Urinary bladder (tissue), 4 donors: ENCODE measurements at places on chromosomes 7 and 10.

DNA sequence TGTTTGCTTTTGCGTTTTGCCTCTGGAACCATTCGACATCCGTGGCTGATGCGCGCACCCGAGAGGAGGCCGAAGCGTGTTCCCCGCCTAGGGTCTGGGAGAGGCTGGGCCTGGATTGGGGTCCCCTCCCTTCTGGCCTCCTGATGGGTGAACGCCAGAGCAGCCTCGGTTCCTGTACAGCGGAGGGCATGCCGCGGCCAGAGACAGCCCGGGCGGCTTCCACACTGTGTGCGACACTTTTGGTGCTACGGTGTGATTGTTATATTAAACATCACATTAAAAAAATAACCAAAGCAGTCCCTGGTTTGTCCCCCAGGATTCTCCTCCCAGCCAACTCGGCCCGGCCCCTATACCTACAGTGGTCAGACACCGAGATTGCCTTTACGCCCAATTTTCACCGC lies 3.7 kb upstream of the HOXA7 start:
- DNase-seq: no peak

- no peak for DNase-seq
Observed at GRCh38 chr7:44060091-44060947, 5.0 kb downstream of the PGAM2 start.

GRCh38 chr7:3673524-3673923 lies 372.5 kb downstream of the SDK1 start:
- DNase-seq: no peak

DNA sequence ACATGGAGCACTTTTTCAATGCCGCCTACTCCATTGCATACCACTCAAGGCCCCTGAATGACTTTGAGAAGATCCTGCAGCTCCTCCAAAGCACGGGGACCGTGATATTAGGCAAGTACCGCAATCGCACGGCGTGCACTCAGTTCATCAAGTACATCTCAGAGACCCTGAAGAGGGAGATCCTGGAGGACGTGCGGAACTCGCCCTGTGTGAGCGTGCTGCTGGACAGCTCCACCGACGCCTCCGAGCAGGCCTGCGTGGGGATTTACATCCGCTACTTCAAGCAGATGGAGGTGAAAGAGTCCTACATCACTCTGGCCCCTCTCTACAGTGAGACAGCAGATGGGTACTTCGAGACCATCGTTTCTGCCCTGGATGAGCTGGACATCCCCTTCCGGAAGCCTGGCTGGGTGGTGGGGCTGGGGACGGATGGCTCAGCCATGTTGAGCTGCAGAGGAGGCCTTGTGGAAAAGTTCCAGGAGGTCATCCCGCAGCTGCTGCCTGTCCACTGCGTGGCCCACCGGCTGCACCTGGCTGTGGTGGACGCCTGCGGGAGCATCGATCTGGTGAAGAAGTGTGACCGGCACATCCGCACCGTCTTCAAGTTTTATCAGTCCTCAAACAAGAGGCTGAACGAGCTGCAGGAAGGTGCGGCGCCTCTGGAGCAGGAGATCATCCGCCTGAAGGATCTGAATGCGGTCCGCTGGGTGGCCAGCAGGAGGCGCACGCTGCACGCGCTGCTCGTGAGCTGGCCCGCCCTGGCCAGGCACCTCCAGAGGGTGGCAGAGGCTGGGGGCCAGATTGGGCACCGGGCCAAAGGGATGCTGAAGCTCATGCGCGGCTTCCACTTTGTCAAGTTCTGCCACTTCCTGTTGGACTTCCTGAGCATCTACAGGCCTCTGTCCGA lies 12.7 kb upstream of the ATP6V0E2 start:
- no peak for DNase-seq

DNA sequence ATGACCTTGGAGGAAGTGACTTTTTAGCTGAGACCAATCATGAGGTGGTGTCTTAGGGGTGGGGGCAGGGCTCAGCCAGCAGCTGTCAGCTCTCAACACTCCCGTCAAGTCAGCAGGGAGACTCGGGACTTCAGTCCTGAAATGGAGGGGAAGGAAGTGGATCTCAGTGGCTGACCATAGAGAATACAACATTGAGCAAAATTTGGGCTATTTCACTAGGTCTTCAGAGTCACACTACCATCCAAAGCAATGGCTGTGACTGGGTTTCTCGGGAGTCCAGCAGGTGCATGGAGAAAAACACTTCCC lies 16.8 kb upstream of the GIMAP6 start:
- DNase-seq: no peak

DNA sequence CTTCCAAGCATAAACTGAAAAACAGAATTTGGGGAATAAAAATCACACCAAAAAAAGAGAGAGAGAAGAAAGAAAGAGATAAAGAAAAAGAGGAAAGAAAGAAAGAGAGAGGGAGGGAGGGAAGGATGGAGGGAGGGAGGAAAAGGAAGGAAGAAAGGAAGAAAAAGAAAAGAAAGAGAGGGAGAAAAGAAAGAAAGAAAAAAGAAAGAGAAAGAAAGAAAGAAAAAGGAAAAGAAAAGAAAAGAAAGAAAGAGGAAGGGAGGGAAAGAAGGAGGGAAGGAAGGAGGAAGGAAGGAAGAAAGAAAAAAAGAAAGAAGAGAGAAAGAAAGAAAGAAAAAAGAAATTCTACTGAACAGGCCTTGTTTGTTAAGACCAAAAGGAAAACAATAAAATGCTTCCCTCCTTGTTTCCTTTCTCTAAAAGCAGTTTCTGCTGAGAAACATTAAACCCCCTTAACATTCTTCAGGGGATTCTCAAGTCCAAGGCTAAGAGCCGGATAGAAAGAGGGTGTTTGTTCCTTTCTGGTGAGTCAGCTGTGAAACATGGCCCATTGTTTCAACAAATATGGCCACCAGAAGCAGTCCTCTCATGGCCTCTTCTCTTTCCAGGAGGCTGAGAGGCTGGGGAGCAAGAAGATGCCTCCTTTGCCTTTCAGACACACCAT lies 46.9 kb upstream of the GPAM start:
- DNase-seq: no peak

DNA sequence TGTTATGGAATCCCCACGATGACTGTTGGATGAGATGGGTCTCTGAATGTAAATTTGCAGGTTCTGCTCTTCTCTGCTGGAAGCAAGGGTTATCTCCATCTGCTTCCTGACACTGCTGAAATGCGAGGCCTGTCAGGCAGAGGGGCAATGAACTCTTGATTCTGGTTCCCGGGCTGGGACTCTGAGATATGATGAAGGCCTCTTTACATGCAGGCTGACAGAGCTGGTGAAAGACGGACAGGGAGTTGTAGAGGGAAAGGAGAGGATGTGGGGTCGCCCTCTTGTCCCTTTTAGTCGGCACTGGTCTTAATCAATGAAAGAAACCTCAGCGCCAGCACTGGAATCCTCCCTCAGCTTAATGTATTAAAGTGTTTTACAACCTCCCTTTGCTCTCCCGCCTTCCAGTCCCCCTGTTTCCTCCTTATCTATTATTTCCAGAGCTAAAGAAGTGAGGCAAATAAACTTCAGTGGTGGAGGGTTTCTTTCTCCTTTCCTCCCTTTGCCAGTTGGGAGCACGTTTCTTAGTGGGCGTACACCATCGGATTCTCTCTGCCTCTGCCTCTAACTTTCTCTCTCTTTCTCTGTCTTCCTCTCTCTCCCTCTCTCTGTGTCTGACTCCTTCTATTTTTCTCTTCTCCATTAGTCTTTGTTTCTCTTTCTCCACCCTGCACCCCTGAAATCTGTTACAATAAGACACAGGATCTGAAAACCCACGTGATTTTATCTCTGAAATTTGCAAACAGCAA lies 145.6 kb downstream of the BAMBI start:
- no peak for DNase-seq

DNA sequence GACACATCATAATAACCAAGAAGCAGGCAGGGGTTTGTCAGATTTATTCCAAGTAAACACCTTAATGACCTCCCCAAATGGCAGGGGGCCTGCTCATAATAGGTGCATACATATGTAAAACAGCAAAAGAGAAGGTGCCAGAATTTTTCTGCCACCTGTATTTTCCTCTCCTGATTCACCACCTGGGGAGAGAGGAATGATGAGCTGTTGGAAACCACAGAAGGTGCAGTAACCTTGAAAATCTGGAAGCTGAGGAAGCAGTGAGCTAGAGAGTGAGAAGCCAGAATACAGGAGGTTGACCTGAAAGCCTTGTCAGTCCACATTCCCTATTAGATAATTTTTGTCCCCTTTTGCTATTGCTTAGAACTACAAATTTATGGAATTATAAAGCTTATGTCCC lies 46.2 kb upstream of the PDE1C start:
- no peak for DNase-seq

- DNase-seq: no peak
Observed at GRCh38 chr10:86064219-86064618, 302.4 kb downstream of the GRID1 start.
